Activated CD8-positive, alpha-beta T cell treated with anti-CD3 and anti-CD28 coated beads, Interleukin-2, amount 10 ng/mL, durations not matched to agents 7 days and 5 days (primary cell): ENCODE measurements at places on chromosomes 3 and 15. TPM values are rescaled to one million over a fixed set of nuclear protein-coding genes. Genes with fewer than 3 reads are reported as not detected.

The GOLGA8H gene
- total RNA-seq = not detected

DNA sequence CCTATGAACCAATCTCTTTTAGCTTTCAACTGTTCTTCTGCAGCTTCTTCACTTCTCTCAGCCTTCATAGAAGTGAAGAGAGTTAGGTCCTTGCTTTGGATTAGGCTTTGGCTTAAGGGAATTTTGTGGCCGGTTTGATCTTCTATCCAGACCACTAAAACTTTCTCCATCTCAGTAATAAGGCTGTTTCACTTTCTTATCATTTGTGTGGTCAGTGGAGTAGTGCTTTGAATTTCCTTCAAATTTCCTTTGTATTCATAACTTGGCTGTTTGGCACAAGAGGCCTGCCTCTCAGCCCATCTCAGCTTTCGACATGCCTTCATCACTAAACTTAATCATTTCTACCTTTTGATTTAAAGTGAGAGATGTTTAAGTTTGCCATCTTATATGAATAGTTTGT lies 21.7 kb downstream of the DZIP1L start:
- H3K36me3 ChIP-seq = no peaks in the 10 kb centered on the region
- DNase-seq = no peak
- H3K27ac ChIP-seq = no peak overlapping the region
- H3K4me3 ChIP-seq = no peak overlapping the region
- peaks cover 16% of the 10 kb centered on the region for H3K27me3 ChIP-seq
- H3K4me1 ChIP-seq = no peaks in the 10 kb centered on the region

- no peak for DNase-seq
- H3K4me1 ChIP-seq = no peaks in the 10 kb centered on the region
- no peaks in the 10 kb centered on the region for H3K27me3 ChIP-seq
- no peaks in the 10 kb centered on the region for H3K36me3 ChIP-seq
- no peak overlapping the region for H3K4me3 ChIP-seq
Measured at GRCh38 chr3:8052659-8053058, 449.0 kb upstream of the LMCD1 start.

- no peaks in the 10 kb centered on the region for H3K27me3 ChIP-seq
- no peak overlapping the region for H3K27ac ChIP-seq
- no peak overlapping the region for H3K4me3 ChIP-seq
- H3K4me1 ChIP-seq = peaks cover 35% of the 10 kb centered on the region
- H3K36me3 ChIP-seq = peaks cover 47% of the 10 kb centered on the region
Measured at GRCh38 chr3:57673156-57673555, 19.7 kb downstream of the DENND6A start.

DNA sequence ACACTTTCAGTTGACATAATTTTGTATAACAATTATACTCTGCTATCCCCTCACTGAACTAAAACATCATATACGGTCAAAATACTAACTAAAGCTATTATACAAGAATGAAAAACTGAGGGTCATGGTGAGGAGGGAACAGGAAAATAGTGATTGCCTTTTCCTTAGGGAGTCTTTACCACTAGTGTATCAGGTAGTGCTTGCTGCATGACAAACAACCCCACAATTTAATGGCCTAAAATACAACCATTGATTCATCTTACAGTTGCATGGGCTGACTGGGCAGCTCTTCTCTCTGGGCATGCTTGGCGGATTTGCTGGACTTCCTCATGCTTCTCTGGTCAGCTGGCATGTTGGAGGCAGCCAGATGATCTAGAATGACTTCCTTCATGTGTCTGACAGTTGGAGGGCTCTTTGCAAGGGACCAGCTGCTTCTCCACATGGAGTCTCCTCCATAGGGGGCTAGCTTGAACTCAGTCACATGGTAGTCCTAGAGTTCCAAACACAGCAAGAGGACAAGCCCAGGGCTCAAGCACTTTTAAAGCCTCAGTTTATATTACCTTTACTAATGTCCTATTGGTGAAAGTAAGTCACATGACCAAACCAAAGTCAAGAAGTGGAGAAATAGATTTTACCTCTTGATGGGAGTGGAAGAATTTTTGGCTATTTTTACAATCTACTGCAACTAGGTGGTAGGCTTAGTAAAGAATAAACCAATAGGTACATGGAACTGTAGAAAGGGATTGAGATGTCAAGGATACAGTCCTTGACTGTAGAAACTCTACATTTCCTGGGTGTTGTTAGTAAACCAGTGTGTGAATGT lies 18.8 kb downstream of the THAP10 start:
- no peaks in the 10 kb centered on the region for H3K4me1 ChIP-seq
- H3K27me3 ChIP-seq = peaks cover 25% of the 10 kb centered on the region
- DNase-seq = no peak
- no peak overlapping the region for H3K4me3 ChIP-seq
- no peak overlapping the region for H3K27ac ChIP-seq
- H3K36me3 ChIP-seq = no peaks in the 10 kb centered on the region
